CD4-positive, CD25-positive, alpha-beta regulatory T cell (primary cell): ENCODE measurements at places on chromosomes 6 and 20. TPM values are rescaled to one million over a fixed set of nuclear protein-coding genes. Genes with fewer than 3 reads are reported as not detected.

- DNase-seq = no peak
Measured at GRCh38 chr6:4560221-4561077, 215.8 kb upstream of the CDYL start.

- no peak for DNase-seq
Measured at GRCh38 chr20:41507436-41507835, 110.7 kb downstream of the CHD6 start.

GRCh38 chr6:1597121-1597744, 12.5 kb upstream of the FOXC1 start:
- DNase-seq = no peak

- DNase-seq = no peak
Measured at GRCh38 chr6:22036275-22036674, 260.6 kb downstream of the PRL start.

DNA sequence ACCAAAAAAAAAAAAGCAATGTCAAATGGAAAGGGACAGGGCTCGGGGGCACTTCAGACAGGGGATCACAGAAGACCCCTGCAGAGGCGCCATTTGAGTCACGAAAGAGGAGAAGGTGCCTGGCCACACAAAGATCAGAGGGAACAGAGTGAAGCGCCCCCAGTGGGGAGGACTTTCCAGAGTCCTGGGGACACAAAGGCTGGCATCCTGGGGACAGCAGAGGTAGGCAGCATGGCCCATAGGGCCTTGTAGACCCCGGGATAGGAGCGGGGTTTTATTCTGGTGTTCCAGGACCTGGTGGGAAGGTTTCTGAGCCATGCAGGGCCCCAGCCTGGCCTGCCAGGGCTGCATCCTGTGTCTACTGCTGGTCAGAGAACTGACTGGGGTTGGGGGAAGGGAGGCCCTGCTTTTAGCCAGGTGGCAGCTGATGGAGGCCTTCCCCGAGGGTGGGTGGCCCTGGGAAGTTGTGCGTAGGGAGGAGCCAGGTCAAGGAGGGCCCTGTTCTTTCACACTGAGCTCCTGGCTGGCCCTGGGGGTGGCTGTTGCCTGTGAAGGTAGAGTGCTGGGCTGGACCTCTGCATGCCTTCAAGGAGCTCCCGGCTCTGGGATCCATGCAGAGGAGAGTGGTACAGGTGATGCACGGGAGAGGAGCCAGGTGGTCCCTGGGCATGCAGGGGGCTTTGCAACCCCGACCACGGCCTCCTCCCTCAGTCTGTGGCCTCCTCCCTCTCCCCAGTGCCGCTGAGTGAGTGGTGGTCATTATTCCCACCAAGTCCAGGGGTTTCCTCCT, 117.9 kb downstream of the CDH4 start:
- DNase-seq = no peak

Gene FAM83D
- polyA plus RNA-seq = 0.91 TPM

Gene WFDC5
- not detected for polyA plus RNA-seq

Gene NKX2-2
- polyA plus RNA-seq = not detected

- DNase-seq = no peak
Measured at GRCh38 chr6:15382712-15383111, 136.8 kb downstream of the JARID2 start.

GRCh38 chr20:5845681-5846615, 95.7 kb downstream of the SHLD1 start:
- peak; percentile 34 for DNase-seq

Gene LY6G5C
- polyA plus RNA-seq = 7.4 TPM

- no peak for DNase-seq
Measured at GRCh38 chr20:62123450-62124118, 1.3 kb downstream of the LSM14B start.

Gene MLIP
- not detected for polyA plus RNA-seq
